Caki2 (cell line): ENCODE measurements at places on chromosomes 5 and 9. TPM values are rescaled to one million over a fixed set of nuclear protein-coding genes. Genes with fewer than 3 reads are reported as not detected.

Gene HRCT1
- total RNA-seq: 26.7 and 36.7 TPM in 2 replicates

Gene PCDHB4
- not detected in 2 replicates for total RNA-seq

Gene WDR31
- total RNA-seq: 4.1 and 7.8 TPM in 2 replicates

Gene LEAP2
- total RNA-seq: not detected in 2 replicates

Gene NOTCH1
- total RNA-seq: 7.2 and 7.9 TPM in 2 replicates

Gene SLCO6A1
- not detected in 2 replicates for total RNA-seq

Gene HEMGN
- total RNA-seq: not detected in 2 replicates

Gene FOXD4
- not detected in 2 replicates for total RNA-seq

Gene PRUNE2
- total RNA-seq: 6.6 TPM in 1 of 2 replicates, not detected in the other

Gene SLC12A2
- total RNA-seq: 4.5 and 5.1 TPM in 2 replicates

Gene SLC46A2
- total RNA-seq: not detected in 2 replicates

Gene ANKRD18B
- 0.58 and 3.5 TPM in 2 replicates for total RNA-seq

Gene CCL27
- 1.3 TPM in 1 of 2 replicates, not detected in the other for total RNA-seq

Gene KIF4B
- total RNA-seq: not detected in 2 replicates

Gene INSL4
- not detected in 2 replicates for total RNA-seq

Gene CYLC2
- not detected in 2 replicates for total RNA-seq

Gene CHSY3
- not detected in 2 replicates for total RNA-seq

Gene TOR4A
- total RNA-seq: 35.1 and 51.9 TPM in 2 replicates

Gene FGFR4
- total RNA-seq: 110 and 132 TPM in 2 replicates

Gene PCDHAC2
- 2.8 and 4.6 TPM in 2 replicates for total RNA-seq

Gene IFNB1
- not detected in 2 replicates for total RNA-seq

Gene ERCC8
- 5.1 and 7.1 TPM in 2 replicates for total RNA-seq

Gene MORN5
- total RNA-seq: not detected in 2 replicates

Gene N4BP3
- 1.8 and 6.2 TPM in 2 replicates for total RNA-seq

Gene TRIM36
- total RNA-seq: 0.46 and 1.0 TPM in 2 replicates

Gene FCN2
- not detected in 2 replicates for total RNA-seq

Gene MED22
- 25.3 and 62.5 TPM in 2 replicates for total RNA-seq

Gene C5orf52
- not detected in 2 replicates for total RNA-seq

Gene CDH18
- not detected in 2 replicates for total RNA-seq

Gene RAB3C
- total RNA-seq: not detected in 2 replicates

Gene GLRX
- 30.2 and 53.4 TPM in 2 replicates for total RNA-seq

Gene HSD17B3
- total RNA-seq: 2.4 TPM in 1 of 2 replicates, not detected in the other

Gene SLF1
- 4.2 and 6.0 TPM in 2 replicates for total RNA-seq

Gene ZNF879
- total RNA-seq: 0.74 and 0.87 TPM in 2 replicates

Gene SLC6A3
- not detected in 2 replicates for total RNA-seq

Gene TPPP
- total RNA-seq: 0.34 TPM in 1 of 2 replicates, not detected in the other

Gene SLC34A1
- 0.64 and 1.5 TPM in 2 replicates for total RNA-seq

Gene FCN1
- not detected in 2 replicates for total RNA-seq

Gene GCNT4
- 0.41 and 1.3 TPM in 2 replicates for total RNA-seq

Gene ABL1
- total RNA-seq: 19.5 and 27.6 TPM in 2 replicates

Gene PNPLA7
- total RNA-seq: 0.09 and 0.98 TPM in 2 replicates

Gene IFNE
- not detected in 2 replicates for total RNA-seq

Gene DEPDC1B
- 38.3 and 65.3 TPM in 2 replicates for total RNA-seq

Gene COL23A1
- 1.2 and 1.9 TPM in 2 replicates for total RNA-seq

Gene PCDHGC5
- not detected in 2 replicates for total RNA-seq

Gene MLANA
- total RNA-seq: not detected in 2 replicates

Gene RELL2
- 2.6 and 2.7 TPM in 2 replicates for total RNA-seq
